T-helper 2 cell treated with Interferon-gamma antibody and Interleukin-4, amounts not matched to agents 5 μg/mL and 100 μg/mL, for 36 hours (primary cell): ENCODE measurements at places on chromosomes 4 and X.
A peak's percentile ranks its signal among the peaks of the same experiment; 100 is the strongest.

GRCh38 chr4:83855044-83855443 is 319.1 kb downstream of the GPAT3 start:
- no peak for DNase-seq

DNA sequence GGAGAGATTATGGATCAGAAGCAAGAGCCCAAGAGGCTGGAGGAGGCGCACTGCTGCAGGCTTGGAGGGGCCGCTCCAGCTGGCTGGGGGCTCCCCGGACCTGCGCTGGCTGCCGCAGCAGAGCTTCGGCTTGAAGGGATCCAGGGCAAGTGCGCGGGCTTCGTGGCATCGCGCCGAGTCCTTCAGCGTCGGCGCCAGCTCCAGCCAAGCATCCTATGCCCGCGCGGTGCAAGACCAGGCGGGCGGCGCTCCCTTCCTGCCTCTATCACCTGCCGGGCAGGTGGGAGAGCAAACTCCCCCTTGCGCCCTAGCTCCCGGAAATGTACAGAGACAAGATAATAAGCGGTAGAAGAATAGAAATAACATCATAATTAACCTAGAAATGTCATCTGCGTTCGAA is 10.5 kb upstream of the UCP1 start:
- DNase-seq: no peak

- DNase-seq: no peak
Measured at GRCh38 chr4:81084029-81084428, 53.5 kb downstream of the BMP3 start.

DNA sequence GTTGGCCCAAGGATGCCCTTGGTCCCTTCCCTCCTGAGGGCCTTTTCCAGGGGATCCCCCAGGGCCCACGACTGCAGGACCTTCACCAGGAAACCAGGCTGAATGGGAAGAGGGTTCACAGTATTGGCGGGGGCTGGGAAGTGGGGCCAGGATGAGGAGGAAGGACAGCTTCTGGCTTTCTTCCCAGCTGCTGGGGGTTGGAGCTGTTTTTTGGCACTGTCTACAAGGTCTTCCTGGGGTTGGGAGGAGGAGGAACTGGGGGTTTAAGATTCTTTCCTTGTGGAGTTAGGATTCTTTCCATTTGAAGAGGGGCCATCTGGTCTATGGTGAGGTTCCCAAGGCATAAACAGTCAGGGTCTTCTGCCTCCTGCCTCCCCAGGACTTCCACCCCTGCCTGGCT is 64.8 kb downstream of the KIF4A start:
- no peak for DNase-seq

DNA sequence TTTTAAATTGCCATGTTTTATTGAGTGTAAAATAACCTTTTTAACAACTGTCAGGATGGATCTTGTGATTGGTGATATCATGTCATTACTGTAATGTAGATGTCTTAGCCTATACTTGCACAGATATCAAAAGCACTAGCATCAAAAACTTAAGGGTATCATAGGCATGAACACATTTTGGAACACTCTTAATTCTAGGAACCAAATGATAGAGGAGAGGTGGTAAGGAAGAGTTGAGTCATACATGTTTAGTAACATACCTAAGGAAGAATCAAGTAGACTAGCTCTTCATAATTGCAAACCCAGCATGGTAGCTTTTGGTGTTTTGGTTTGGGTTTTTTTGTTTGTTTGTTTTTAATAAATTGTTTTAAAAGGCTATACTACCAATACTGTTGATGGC is 43.4 kb downstream of the SMARCAD1 start:
- no peak for DNase-seq

GRCh38 chr4:156941940-156942548 is 29.6 kb downstream of the PDGFC start:
- no peak for DNase-seq

- DNase-seq: no peak
Measured at GRCh38 chrX:10984213-10984612, 126.9 kb upstream of the HCCS start.

GRCh38 chr4:73918058-73918457 is 48.9 kb downstream of the CXCL1 start:
- no peak for DNase-seq

DNA sequence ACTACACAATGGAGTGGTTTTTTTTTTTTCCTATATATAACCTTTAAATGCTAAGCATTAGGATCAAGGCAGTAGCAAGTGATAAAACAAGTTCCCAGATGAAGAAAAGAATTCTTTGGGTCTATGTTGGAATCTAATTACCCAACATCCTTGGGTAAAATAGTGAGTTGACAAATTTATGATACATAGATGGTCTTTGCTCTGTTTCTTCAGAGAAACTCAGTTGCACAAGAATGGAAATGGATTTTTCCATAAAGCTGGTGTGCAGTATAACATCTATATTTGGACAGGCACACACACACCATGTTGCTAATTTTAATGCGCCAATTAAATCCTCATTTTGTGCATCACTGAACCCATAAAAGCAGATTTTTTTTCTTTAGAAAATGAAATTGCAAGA is 137.0 kb upstream of the MED14 start:
- no peak for DNase-seq

- DNase-seq: no peak
Measured at GRCh38 chrX:124764354-124764753, 418.0 kb downstream of the SH2D1A start.

DNA sequence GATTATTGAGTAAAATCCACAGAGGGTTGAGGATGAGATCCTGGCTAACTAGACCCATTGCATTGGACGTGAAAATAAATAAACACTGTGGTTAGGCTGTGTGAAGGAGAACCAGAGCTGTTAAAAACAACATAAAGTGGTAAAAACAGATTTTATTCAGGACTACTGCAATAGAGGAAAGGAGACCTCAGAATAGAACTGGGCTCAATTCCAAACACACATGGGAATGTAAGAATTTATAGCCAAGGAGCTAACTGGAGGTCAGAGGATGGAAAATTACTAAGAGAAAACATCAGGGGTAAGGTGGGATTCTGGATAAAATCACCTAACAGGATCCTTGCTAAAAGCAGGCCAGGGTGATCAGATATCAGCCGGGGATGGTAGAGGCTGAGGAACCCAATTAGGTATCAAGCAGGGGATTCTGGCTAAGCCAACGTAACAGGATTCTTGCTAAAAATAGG is 112.4 kb downstream of the RNF150 start:
- no peak for DNase-seq

DNA sequence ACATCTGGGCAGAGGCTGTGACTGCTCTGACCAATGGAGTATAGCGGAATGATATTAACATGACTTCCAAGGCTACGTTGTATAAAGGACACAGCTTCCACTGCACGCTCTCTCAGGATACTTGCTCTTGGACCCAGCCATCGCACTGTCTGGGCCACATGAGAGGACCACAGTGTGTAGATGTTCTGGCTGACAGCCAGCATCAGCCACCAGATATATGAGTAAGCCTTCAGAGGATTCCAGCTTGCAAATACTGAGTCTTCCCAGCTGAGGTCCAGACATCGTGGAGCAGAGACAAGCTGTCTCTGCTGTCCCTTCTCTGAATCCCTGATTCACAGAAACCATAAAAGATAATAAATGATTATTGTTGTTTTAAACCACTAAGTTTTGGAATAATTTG is 146.8 kb upstream of the USP9X start:
- no peak for DNase-seq

DNA sequence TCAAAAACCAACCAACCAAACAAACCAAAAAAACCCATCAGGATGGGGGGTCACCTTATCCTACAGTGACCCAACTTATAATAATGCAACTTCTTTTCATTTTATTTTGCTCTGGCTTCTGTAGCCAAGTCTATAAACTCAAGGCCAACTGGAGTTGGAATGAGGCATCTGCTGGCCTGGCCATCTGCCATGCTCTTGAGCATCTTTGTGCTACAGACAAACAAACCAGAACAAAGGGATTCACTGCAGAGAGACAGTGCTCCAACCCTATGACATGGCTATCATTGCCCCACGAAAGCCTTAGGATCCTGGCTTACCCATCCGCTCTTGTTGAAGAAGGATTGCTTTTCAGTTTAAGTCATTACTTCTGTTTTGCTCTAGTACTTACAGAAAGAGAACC is 49.2 kb upstream of the SCRG1 start:
- no peak for DNase-seq

DNA sequence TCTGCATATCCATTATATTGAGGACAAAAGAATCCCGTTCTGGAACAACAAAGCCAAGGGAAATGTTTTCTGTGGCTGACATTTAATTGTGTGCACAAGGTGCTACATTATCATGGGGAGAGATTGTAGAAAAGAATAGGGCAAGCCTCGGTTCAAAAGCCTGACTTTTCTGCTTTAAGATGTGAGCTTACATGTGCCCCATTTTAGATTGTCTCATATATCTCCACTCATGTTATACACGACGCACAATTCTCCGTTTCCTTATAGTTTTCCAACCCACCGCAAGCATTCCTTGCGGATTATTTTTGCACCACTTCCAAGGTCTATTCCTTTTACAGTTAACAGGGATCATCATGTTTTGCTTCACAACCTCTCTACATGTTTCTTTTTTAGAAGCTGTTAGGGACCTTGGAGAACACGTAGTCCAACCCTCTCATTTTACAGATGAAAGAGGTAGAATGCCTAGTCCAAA is 99.6 kb upstream of the MAML3 start:
- no peak for DNase-seq

- no peak for DNase-seq
Measured at GRCh38 chr4:61202638-61203435, 2.7 kb downstream of the ADGRL3 start.

GRCh38 chrX:112545051-112545450 is 134.7 kb downstream of the LHFPL1 start:
- no peak for DNase-seq

- DNase-seq: no peak
Measured at GRCh38 chrX:105018865-105019264, 201.6 kb downstream of the TEX13A start.

- no peak for DNase-seq
Measured at GRCh38 chrX:1351981-1352714, 15.6 kb downstream of the IL3RA start.

DNA sequence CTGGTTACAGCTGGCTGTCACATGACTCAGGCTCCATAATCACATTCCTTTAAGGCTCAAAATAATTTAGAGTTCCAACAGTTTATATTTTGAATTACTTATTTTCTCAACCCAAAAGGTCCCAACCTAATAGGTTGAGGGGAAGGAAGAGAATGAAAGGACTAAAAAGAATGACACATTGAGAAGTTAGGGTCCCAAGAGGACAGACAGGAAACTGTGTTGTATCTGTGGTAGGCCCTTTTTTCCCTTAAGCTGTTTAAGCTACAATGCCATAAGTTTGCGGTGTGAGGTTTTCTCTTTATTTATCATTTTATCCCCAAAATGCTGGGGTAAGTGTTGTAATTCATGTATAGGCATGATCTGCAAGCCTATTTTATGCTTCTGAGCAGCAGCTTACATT is 290.2 kb downstream of the ZNF674 start:
- no peak for DNase-seq

DNA sequence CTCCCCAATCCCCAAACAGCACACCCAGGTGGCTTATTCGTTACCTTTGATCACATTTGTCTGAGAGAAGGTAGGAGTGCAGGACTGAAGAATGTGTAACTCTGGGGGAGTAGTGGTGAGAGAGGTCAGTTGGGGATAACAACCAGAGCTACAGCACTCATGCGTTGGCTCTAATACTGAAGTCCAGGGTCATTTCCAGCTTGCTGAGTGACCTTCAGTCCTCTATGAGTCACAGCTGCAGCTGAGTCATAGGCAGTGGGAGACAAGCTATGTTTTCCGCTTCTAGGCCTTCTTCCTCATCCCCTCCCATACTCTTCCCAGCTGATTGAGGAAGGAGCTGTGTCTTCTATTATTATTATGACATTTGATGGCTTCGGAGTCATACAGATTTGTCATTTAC is 31.6 kb upstream of the CT47C1 start:
- DNase-seq: no peak

- no peak for DNase-seq
Measured at GRCh38 chr4:187865914-187866313, 129.7 kb upstream of the ZFP42 start.

GRCh38 chrX:444305-444704 is 57.6 kb upstream of the PPP2R3B start:
- DNase-seq: no peak

DNA sequence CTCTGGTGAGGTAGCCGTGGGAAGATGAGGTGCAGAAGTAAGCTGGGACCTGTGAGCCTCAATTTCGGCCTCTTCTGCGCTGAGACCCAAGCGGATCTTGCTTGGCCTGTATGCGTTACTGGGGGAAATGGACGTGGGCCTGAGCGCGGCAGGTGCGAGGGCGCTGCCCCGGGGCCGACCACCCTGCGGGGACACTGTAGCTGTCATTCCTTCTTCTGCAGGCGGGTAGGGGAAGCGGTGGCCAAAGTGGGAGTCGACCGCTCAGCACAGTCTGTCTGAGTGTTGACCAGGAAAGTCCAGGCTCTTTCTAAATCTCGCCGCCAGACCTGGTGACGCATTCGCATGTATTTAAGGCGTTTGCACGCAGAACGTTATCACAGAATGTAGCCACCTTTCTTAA is 3.3 kb upstream of the LRAT start:
- DNase-seq: no peak

DNA sequence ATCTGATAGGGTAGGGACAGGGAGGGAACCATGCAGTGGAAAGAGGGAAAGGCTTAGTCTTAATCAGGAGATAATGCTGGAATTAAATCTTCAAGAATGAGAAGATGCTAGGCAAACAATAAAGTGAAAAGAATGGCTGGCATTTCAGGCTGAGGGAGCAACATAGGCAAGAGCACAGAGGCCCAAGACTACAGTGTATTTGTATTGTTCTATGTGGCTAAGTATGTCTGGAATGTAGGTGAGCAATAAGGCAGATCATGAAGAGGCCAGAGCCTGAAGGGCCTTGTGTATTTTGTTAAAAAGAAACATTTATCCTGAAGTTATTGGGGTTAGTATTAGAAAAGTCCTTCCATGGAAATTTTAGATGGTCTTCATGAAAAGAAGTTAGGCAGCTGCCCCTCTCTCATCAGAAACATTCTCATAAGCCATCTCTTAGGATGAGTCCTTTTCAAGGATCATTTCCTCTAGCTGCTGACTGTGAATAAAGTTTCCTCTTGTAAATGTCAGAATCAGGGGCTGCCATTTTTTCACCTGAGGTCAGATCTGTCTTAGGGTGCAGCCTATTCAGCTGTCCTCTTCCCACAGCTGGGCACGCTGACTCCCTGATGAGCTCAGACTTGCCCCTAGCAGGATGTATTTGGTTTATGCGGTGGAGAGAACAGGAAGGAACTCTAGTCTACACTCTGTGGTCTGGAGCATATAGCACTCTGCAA is 46.3 kb downstream of the ATP10D start:
- DNase-seq: peak; percentile 71

- DNase-seq: no peak
Measured at GRCh38 chr4:171203425-171203824, 609.8 kb upstream of the GALNTL6 start.

- no peak for DNase-seq
Measured at GRCh38 chr4:155450676-155451075, 73.9 kb upstream of the MAP9 start.

GRCh38 chrX:28675173-28675572 is 87.9 kb downstream of the IL1RAPL1 start:
- DNase-seq: no peak
